Stimulated activated CD8-positive, alpha-beta memory T cell treated with anti-CD3 and anti-CD28 coated beads, Interleukin-7, amount 100 ng/mL, for 1 hour (primary cell): ENCODE measurements at places on chromosomes 4 and X.
A peak's percentile ranks its signal among the peaks of the same experiment; 100 is the strongest.

- no peak for DNase-seq
These were observed 100.8 kb downstream of the ANXA3 start for GRCh38 chr4:78652282-78652876.

DNA sequence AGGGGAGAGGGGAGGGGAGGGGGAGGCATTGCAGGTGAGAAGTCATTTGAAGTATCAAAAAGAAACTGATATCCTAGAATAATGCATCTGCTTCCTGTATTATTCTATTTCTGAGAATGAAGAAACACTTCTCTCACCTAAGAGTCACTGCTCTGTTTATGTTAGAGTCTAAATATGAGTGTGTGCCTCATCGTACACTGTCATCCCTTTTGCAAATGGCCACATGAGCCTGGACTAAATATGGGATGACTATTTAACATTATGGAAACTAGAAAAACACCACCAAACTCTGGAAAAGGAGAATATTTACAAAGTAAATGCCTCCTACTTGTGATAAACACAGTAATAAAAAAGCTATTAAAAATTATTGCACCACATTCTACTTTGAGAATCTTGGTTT is 146.4 kb upstream of the NOCT start:
- DNase-seq: no peak

- DNase-seq: no peak
These were observed 200.7 kb upstream of the IL15 start for GRCh38 chr4:141435446-141436225.

DNA sequence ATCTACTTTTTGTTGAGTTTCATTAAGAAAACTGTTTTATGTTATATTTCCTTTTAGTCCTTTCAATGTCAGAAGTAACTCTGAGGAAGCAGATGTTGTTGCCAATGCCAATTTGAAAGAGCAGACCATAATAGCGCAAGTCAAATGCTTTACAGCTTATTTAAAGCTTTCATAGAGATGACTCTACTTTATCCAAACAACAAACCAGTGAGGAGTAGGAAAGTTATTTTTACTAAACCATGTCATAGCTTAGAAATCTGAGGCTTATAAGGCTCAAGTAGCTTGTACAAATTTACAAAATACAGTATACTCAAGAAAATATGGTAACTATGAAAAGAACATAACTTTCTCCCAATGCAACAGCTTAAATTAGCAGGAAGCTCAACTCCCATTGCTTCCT is 40.1 kb upstream of the SPOCK3 start:
- DNase-seq: no peak

DNA sequence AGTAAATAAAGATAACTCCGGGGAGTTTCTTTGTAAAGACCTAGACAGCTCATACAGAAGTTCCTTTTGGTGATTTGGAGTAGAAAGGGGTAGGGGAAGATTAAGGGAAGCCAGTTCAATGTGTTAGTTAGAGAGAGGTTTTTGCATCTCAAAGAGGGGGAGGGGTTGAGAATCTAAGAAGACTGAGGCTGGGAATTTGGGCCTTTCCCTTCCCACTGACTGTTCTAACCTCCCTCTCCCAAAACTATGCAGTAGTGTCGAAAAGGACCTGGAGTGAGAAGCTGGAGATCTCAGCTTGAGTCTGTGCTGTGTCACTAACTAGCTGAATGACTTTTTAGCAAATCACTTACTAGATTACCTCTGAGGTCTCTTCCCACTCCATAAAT is 55.7 kb upstream of the CCDC160 start:
- no peak for DNase-seq

DNA sequence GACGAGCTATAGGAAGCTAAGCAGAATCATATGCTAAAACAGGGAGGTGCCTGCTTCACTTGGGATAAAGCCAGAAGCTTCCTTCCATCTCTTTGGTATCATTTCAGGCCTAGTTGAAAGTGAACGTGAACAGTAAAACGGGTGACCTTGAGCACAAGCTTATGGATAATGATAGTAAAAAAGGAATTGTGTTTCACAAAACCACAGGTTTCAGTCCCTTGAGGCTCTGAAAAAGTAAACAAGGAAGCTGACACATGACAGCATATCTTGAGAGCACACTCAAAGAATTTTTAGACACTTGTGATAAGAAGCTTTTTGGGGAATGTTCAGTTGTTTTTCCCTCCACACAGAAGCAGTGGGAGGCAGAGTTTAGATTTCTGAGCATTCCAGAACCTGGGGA is 286.1 kb downstream of the DCHS2 start:
- no peak for DNase-seq

DNA sequence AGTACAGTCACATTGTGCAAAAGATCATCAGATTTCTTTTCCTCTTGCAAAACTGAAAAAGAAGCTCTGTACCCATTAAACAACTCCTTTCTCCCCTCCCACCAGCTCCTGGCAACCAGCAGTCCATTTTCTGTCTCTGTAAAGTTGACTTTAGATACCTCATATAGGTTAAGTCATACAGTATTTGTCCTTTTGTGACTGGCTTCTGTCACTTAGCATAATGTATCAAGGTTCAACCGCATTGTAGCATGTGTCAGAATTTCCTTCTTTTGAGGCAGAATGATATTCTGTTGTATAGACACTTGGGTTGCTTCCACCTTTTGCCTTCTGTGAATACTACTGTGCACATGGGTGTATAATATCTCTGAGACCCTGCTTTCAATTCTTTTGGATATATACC is 121.8 kb downstream of the SH3KBP1 start:
- no peak for DNase-seq

DNA sequence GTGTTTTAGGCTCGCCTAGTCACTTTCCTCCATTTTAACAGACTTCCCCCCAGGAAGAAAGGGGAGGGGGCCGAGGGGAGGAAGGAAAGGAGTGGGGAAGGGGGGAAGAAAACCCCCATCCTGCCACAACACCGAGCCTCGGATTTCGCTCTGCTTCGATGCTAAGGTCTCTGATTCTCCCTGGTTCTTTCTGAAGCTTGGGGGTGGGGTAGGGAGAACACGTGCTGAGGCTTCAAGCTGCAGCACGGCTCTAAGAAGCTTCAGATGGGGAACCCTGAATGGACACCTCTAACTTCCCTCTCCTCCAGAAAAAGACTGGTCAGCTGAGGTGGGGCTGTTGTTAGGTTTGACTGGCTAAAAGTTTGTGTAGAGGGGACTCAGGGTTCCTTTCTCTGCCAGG is 61.8 kb downstream of the RHOH start:
- no peak for DNase-seq

- DNase-seq: no peak
These were observed 1130.3 kb downstream of the RAPGEF2 start for GRCh38 chr4:160233141-160233540.

- DNase-seq: no peak
These were observed 19.3 kb downstream of the NOA1 start for GRCh38 chr4:56958111-56958517.

- no peak for DNase-seq
These were observed 73.1 kb downstream of the FBXO8 start for GRCh38 chr4:174210354-174210753.

- DNase-seq: no peak
These were observed 495.3 kb downstream of the SPRY1 start for GRCh38 chr4:123891881-123892280.

- DNase-seq: no peak
These were observed 136.5 kb downstream of the PJA1 start for GRCh38 chrX:69028761-69029120.

DNA sequence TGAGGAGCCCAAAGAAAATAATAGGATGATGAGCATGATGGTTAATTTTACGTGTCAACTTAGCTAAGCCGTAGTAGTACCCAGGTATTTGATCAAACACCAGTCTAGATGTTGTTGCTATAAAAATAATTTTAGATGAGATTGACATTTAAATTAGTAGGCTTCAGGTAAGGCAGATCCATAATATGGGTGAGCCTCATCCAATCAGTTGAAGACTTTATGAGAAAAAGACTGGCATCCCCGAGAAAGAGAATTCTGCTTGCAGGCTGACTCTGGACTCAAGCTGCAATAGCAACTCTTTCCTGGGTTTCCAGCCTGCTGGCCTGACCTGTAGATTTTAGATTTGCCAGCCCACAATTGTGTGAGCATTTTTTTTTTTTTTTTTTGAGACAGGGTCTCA is 192.8 kb upstream of the LNX1 start:
- DNase-seq: no peak

DNA sequence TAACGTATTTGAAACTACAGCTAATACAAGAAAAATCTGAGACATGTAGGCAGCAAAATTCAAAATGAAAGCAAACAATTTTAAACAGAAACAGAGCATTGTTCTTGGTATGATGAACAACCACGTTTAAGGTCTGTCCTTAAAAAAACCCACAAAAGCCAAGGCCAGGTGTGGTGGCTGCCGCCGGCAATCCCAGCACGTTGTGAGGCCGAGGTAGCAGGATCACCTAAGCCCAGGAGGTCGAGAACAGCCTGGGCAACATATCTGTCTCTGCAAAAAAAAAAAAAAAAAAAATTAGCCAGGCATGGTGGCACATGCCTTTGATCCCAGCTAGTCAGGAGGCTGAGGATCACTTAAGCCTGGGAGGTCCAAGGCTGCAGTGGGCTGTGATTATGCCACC is 13.7 kb downstream of the RWDD4 start:
- DNase-seq: no peak

- no peak for DNase-seq
These were observed 1.8 kb downstream of the WDR44 start for GRCh38 chrX:118347736-118348135.

DNA sequence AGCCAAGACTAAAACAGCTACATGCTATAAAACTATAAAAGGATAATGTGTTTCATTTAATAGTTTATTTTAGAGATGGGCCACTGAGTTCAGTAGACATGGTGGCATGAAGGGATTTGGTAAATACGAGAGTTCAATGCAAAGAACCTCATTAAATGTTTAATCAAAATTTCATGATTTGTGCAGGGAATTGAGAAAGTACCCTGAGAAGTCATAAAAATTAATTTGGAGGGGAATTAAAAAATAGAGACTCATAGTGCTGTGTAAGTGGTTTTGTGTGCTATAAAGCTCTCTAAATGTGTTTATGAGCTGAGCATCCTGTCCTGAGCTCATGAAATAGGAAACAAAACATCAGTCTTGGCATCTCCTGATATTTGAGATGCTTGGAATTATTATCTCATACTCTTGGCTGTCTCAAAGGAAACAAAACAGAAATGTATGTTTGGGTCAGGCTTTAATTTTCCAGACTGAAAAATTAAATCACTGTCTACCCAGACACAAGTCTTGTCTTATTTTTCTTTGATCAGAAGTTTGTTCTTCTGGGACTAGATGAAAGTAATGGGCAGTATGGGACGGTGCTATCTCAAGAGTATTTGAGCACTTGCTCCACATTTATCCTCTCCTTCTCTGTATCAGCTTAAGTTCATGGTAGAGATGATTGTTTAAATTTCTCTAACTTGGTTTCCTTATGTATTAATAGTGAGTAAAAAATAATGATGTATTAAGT is 38.0 kb upstream of the EMCN start:
- DNase-seq: no peak

GRCh38 chr4:123415576-123415975 is 19.0 kb downstream of the SPRY1 start:
- DNase-seq: no peak

GRCh38 chr4:14883166-14883565 is 119.1 kb upstream of the CPEB2 start:
- DNase-seq: no peak

DNA sequence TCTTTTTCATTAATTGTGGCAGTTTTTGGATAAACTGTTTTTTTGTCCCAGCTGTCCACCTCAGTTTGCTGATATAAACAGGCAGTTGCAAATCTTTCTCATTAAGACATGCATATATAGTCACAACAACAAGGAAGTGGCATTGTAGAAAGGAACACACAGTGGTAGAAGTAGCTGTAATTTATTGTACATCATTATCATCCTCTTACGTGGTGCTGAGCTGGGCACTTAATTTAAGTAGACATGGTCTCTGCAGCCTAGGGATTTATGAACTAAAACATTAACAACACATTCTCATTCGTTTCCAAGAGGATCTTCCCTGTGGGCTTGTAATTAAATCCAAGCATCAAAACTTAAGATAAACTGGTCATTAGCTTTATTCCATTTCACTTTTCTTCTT is 500.2 kb downstream of the INPP4B start:
- no peak for DNase-seq

DNA sequence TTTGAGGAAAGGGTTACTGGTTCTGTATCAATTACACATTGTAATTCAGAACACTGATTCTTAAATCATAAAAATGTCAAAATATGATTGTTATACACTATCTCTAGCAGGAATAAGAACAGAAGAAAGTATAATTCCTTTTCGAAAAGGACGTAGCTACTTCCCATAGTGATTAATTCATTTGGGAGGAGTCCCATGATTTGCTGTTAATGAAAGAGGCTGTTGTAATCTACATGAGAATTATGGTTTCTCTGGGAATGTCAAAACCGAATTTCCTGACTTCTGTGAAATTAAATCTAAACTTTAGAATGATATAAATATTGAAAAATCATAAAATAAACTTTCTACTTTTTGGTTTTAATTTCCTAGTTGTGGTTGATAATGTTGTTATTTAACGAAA is 191.1 kb upstream of the ETNPPL start:
- no peak for DNase-seq

DNA sequence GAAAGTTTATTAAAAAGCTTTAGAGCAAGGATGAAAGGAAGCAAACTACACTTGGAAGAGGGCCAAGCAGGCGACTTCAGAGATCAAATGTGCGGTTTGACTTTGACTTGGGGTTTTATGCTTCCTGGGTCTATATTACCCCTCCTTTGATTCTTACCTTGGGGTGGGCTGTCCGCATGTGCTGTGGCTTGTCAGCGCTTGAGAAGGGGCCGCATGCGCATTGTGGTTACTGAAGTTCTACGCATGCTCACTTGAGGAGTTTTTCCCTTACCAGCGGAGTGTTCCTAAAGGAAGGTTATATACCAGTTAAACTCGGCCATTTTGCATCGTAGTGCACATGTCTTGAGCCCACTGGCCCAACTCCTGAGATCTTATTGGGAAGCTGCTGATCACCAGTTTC is 9.9 kb downstream of the ZNF157 start:
- peak; percentile 37 for DNase-seq

GRCh38 chrX:37509349-37509748 is 62.1 kb upstream of the LANCL3 start:
- DNase-seq: no peak
